Activated naive CD8-positive, alpha-beta T cell treated with anti-CD3 and anti-CD28 coated beads for 36 hours (primary cell): ENCODE measurements at places on chromosomes 6 and 20.

GRCh38 chr6:40774932-40775331 is 187.8 kb upstream of the LRFN2 start:
- no peak overlapping the region for H3K4me3 ChIP-seq
- H3K36me3 ChIP-seq, result no peaks in the 10 kb centered on the region
- no peak overlapping the region for H3K27ac ChIP-seq
- H3K4me1 ChIP-seq, result no peaks in the 10 kb centered on the region
- H3K27me3 ChIP-seq, result peaks cover 8% of the 10 kb centered on the region

- H3K27ac ChIP-seq, result peak overlapping the region; percentile 93
- peaks cover 58% of the 10 kb centered on the region for H3K36me3 ChIP-seq
- DNase-seq, result no peak
- H3K27me3 ChIP-seq, result no peaks in the 10 kb centered on the region
Measured at GRCh38 chr6:111824608-111825337, 48.5 kb downstream of the FYN start.

GRCh38 chr6:54817236-54817635 is 29.3 kb upstream of the FAM83B start:
- H3K4me3 ChIP-seq, result no peak overlapping the region
- no peaks in the 10 kb centered on the region for H3K36me3 ChIP-seq
- no peak for DNase-seq
- H3K4me1 ChIP-seq, result no peaks in the 10 kb centered on the region

GRCh38 chr6:110823146-110823545 is 7.9 kb upstream of the CDK19 start:
- no peak for DNase-seq
- H3K4me1 ChIP-seq, result peaks cover 12% of the 10 kb centered on the region
- H3K4me3 ChIP-seq, result no peak overlapping the region
- H3K36me3 ChIP-seq, result no peaks in the 10 kb centered on the region
- no peak overlapping the region for H3K27ac ChIP-seq
- peaks cover 4% of the 10 kb centered on the region for H3K27me3 ChIP-seq

- H3K36me3 ChIP-seq, result no peaks in the 10 kb centered on the region
- H3K27me3 ChIP-seq, result no peaks in the 10 kb centered on the region
- DNase-seq, result no peak
- H3K4me1 ChIP-seq, result no peaks in the 10 kb centered on the region
- no peak overlapping the region for H3K27ac ChIP-seq
Measured at GRCh38 chr6:24032896-24033688, 92.9 kb upstream of the NRSN1 start.

GRCh38 chr6:116422238-116422637 is 38.9 kb upstream of the CALHM6 start:
- H3K27ac ChIP-seq, result no peak overlapping the region
- H3K36me3 ChIP-seq, result no peaks in the 10 kb centered on the region
- no peaks in the 10 kb centered on the region for H3K27me3 ChIP-seq
- peaks cover 3% of the 10 kb centered on the region for H3K4me1 ChIP-seq

GRCh38 chr20:8435285-8436035 is 303.4 kb downstream of the PLCB1 start:
- H3K27me3 ChIP-seq, result no peaks in the 10 kb centered on the region
- DNase-seq, result no peak
- no peak overlapping the region for H3K27ac ChIP-seq
- no peaks in the 10 kb centered on the region for H3K4me1 ChIP-seq
- no peak overlapping the region for H3K4me3 ChIP-seq

DNA sequence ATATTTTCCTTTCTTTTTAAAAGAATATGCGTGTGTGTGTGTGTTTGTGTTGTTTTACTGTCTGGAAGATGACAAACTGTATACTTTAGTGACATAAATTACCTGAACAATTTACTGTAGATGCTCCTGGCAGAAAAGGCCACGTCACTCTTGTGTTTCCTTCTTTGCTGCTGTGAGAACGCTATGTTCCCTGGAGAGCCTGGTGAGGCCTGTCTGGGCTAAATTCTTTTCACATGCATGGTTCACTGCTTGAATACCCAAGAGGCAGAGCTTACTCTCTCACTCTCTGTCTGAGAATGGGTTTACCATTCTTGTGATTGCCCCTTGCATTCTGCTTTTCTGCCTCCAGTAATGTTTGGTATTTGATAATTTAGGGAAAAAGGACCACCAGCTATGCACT is 64.3 kb downstream of the EDN1 start:
- no peaks in the 10 kb centered on the region for H3K4me1 ChIP-seq
- H3K4me3 ChIP-seq, result no peak overlapping the region
- no peak overlapping the region for H3K27ac ChIP-seq
- DNase-seq, result no peak
- no peaks in the 10 kb centered on the region for H3K36me3 ChIP-seq

GRCh38 chr6:36491378-36491965 is 48.7 kb downstream of the KCTD20 start:
- H3K4me1 ChIP-seq, result peaks cover 25% of the 10 kb centered on the region
- no peak for DNase-seq
- no peak overlapping the region for H3K27ac ChIP-seq
- no peak overlapping the region for H3K4me3 ChIP-seq
- no peaks in the 10 kb centered on the region for H3K27me3 ChIP-seq
- H3K36me3 ChIP-seq, result peaks cover 46% of the 10 kb centered on the region

DNA sequence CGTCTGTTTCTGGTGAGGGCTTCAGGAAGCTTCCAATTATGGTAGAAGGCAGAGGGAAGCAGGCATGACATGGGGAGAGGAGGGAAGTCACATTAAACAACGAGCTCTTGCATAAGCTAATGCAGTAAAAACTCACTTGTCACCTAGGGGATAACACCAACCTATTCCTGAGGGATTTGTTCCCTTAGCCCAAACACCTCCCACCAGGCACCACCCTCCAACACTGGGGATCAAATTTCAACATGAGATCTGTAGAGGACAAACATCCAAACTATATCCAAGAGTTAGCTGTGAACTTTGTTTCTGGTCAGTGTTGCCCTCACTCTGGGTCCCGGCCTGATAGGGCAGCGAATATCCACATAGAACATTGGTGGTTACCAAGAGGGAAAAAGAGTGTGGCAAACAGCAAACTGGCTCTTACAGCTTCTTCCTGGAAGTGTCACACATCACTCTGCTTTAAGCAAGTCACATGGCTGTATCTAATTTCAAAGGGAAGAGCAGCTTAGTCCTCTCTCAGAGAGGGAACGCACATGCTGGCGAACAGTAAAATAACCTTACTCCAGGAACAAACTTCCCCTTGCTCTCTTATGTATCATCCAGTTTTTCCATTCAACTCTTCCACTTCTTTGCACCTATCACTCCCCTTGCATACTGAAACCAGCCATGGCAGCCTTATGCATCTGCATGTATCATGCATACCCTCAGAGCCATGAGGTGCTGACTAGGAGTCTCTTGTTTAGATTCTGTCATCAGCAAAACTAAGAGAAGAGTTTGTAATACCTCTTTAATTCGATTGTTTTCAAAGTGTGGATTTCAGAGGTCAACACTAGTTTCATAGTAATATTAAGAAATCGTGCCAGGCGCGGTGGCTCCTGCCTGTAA is 4.8 kb upstream of the MOCS1 start:
- H3K27me3 ChIP-seq, result no peaks in the 10 kb centered on the region
- H3K4me3 ChIP-seq, result no peak overlapping the region
- H3K36me3 ChIP-seq, result no peaks in the 10 kb centered on the region
- no peak for DNase-seq
